ENCODE measurements at places on chromosomes 3 and 15. TPM values are rescaled to one million over a fixed set of nuclear protein-coding genes. Genes with fewer than 3 reads are reported as not detected.

- DNase-seq = peak; percentile 33
These were observed 262.7 kb upstream of the CTDSPL start for GRCh38 chr3:37598808-37599581.

GRCh38 chr3:194330579-194330978 is 20.5 kb downstream of the CPN2 start:
- no peak for DNase-seq

DNA sequence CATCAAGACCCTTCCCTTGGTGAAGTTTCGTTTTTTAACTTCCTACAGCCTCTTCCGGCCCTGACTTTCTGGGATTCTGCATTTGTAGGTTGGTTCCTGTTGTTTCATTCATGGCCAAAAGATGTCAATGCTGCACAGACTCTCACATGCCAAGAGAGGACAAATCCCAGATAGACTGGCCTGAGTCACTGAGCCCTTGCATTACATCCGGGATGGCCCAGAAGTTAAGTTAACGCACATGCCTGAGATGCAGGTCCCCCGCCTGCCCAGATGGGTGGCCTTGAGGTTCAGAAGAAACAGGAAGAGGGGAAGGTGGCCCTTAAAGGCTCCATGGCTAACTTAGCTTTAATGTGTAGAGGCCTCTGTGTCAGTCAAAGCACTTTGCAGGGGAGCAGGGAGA is 51.6 kb upstream of the SRGAP3 start:
- DNase-seq = no peak

- DNase-seq = no peak
These were observed 10.3 kb downstream of the CHD2 start for GRCh38 chr15:92910451-92910850.

GRCh38 chr3:52313774-52314188 is 2.3 kb upstream of the DNAH1 start:
- no peak for DNase-seq

- DNase-seq = no peak
These were observed 136.2 kb downstream of the RTP4 start for GRCh38 chr3:187504435-187504834.

- no peak for DNase-seq
These were observed 28.6 kb upstream of the MOBP start for GRCh38 chr3:39438880-39439279.

DNA sequence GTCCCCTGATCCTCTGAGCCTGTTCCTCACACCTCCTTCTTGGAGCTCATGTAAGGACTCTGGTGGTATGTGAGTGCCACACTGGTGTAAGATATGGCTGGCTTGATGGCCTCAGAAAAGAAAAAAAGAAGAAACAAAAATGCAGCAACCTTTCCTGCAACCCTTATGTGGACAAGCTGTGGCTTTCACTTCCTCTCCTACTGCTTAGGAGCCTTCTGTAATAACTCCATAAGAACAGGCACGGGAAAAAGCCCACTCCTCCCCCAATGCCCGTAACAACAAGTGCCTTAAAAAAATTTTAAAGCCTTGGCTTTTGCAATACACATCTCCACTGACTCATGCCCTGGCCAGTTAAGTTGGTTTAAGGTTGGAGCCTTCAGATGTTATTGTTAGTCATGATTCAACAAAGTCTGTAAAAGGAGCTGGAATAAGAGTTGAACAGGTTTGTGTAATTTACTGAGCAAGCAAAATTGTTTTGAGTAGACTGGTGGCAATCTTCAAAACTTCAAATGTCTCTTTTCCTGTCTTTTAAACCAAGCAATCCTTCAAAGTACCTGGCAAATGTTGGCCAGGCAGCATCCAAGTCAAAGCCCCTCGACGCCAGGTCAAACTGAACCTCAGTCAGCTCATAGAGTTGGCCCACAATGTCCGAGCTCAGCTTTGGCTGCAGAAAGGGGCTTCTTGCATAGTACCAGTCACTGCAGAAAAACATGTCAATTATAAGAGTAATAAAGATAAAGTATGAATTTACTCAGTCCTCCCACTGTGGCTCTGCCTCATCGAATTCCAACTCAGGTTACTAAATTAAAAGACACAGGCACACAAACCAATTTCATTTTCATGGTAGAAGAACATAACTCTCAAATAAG is 22.9 kb downstream of the FYCO1 start:
- no peak for DNase-seq

DNA sequence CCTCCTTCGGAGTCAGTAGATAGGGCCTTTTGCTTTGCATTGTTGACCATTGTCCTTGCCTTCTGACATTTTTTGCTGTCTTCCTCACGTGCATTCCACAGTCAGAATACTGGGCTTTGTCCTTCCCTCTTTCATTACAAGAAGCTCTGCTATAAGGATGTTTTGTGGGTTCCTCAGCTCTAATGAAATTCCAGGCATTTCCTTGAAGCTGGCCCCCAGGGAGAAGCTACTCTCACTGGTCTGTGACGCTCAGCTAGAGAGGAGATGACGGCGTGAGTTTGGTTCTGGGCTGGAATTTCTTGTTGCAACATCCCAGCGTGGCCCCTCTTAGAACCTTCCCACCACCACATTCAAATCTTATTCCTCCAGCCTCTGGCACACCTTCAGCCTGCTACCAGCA is 210.2 kb downstream of the TJP1 start:
- DNase-seq = no peak

DNA sequence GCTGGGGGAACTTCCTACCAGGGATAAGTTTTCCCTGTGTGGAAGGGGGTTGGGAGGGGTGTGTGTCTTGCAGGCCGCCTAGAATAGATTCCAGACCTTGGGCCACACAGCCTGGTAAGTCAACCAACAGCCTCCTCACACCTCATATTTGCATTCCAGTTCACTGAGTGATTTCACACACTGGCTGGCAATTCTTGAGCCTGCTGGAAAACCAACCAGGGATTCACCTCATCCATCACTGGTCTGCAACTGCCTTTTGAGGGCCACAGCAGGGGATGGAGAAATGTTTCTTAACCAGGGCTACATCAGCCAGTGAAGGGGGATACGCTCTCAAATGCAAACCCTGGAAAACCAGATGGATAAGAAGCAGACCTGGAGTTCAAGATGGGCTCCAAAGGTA is 2.0 kb downstream of the FSTL1 start:
- DNase-seq = no peak

DNA sequence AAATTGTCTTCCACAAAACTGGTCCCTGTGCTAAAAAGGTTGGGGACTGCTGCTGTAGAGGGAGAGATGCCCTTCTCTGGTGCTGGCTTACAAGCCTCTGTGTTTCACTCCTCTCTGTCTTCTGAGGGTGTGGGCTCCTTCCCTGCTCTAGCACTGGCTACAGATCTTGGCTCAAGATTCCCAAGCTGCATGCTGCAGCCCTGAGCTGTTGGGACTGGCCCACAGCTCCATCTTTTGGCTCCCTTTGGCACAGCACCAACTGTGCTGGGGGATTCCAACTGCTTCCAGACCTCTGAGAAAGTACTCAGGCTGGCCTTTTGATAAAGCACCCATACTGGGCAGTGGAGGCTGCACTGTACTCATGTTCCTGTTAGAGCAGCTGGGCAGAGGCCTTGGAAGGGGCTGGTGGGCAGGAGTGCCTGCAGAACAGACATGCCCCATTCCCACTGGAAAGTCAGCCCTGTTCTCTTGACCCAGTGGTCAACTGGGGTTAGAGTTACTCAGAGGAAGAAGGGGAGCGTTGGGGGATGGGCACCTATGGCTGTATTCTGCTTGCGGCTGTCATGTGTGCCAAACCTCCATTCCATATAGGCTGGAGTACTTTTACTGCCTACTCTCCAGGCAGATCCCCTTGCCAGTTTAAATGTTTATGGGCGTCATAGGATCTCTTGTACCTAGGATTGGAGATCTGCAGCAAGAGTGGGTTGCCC is 55.7 kb downstream of the GALK2 start:
- DNase-seq = no peak

- DNase-seq = no peak
These were observed 11.3 kb downstream of the PFN2 start for GRCh38 chr3:149959443-149959842.

GRCh38 chr3:87260270-87260669 is 16.1 kb downstream of the POU1F1 start:
- DNase-seq = no peak

DNA sequence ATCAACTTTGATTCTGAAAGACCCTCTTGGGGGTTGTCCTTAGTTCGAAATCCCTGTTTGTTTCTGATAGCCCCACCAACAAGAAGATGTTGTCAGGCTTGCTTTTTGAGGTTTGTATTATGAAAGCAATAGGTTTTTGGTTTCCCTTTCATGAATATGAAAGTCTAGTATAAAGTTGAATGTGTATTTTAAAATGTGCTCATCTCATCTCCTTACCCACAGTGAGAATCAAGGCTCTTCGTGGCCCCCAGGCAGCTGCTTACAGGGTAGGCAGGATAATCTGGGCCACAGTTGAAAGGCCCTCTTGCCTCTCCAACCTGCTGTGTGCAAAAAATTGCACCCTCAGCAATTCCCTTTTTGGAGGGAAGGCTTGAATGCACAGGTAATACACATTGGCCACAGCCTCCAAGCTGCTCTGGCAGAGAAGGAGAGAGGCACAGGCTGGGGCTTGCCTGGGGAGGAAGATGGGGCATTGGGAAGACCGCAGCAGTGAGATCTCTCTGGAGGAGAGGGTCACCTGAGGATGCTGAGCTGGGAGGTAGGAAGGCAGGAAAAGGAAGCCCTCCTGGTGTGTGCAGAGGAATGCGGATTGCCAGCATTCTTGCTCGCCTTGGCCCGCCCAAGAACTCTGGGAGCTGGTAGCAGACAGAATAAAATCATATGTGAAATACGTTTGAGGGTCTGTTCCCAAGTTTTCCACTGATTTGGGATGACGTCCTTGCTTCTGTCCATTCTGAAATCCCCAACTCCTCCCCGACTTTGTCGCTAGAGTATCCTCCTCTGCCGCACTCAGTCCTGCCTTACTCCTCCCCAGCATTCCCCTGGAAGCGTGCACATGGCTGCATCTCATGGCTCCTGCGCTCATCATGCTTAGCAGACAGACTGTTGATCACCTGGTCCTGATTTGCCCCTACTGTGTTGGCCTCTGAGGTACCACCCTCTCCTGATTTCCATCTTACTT is 196.4 kb downstream of the RPLP1 start:
- peak; percentile 46 for DNase-seq

GRCh38 chr15:67724691-67725375 is 100.5 kb upstream of the SKOR1 start:
- DNase-seq = no peak

DNA sequence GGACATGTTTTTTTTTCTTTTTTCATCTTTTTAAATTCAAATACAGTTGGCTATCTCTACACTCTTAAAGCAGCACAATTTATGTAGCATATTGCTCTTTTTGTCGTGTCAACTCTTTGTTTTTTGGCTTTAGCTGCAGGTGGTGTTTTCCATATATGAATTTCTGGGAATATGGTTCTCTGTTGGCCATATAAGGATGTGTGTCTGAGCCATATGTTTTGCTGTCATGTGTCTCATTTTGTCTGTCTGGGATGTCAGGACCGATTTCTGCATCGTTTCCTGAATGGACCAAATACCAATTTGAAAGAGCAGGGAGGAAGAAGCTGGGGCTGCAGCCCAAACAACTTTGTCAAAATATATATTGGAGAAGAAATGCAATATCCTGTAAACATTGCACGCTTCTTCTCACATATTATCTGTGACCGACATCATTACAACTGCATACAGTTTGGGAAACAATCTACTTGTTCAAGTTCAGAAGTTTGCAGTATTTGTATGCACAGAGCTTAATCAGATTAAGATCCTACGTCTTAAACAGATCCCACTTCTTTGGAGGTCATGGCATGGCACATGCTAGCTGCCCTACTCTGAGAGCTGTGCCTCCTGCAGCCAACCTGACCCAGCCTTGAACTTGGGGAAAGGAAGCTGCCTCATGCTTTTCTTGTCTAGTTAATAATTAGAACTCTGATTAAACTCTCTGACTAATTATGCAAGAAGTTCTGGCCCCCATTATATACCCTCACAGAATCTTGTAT is 4.0 kb upstream of the SATB1 start:
- DNase-seq = no peak

GRCh38 chr3:194937882-194938321 is 252.2 kb downstream of the FAM43A start:
- DNase-seq = no peak

GRCh38 chr3:3683261-3683660 is 116.0 kb upstream of the LRRN1 start:
- no peak for DNase-seq

DNA sequence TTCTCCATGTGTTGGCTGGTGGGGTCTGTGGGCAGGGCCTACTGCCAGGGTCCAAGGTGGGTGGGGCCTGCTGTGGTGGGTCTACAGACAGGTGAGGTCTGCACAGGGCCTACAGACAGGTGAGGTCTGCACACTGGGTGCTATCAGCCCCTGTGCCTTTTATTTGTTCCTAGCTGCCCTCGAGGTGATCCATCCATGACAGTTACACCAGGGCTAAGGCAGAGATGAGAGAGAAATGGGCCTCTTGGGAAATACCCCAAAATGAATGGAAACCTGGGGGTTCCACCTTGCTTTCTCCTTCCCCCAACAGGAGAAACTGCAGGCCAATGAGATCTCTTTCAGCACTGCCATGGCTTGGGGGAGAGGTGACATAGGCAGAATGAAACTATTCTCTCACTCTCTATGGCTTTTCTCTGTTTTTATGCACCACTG is 36.4 kb downstream of the CFAP100 start:
- DNase-seq = peak; percentile 52

DNA sequence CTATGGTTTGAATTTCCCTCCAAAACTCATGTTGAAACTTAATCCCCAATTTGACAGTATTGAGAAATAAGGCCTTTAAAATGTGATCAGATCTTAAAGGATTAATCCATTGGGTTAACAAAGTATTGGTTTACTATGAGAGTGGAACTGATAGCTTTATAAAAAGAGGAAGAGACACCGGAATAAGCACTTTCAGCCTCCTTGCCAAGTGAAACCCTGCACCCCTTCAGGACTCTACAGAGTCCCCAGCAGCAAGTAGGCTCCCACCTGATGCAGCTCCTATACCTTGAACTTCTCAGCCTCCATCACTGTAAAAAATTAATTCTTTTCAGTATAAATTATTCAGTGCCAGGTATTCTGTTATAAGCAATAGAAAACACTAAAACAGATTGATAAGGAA is 348.3 kb downstream of the CGGBP1 start:
- no peak for DNase-seq

DNA sequence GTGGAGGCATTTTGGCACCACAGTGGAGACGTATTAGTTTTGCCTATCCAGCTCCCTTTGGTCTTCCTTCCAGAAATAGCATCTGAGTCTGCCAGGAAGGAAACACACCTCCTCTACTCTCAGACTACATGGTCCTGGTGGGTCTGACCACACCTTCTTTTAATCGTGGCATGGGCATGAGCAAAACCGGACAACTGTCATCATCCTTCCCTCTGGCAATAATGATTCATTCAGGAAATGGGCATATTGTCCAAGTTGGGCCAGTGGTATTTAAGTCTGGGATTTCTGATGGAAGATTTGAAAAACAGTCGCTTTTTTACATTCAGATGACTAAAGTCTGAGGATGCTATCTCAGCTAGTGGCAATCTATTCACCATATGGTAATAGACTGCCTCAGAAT is 601.0 kb upstream of the ADAMTS9 start:
- no peak for DNase-seq

- DNase-seq = no peak
These were observed 775.6 kb downstream of the ROBO2 start for GRCh38 chr3:77815467-77815866.

The WNT5A gene
- total RNA-seq = 9.4 TPM

The ANKRD63 gene
- total RNA-seq = not detected

The STARD9 gene
- 6.3 TPM for total RNA-seq

The FBLN2 gene
- 76.4 TPM for total RNA-seq

The CP gene
- total RNA-seq = 11.0 TPM

The TMCO5A gene
- total RNA-seq = not detected

The TATDN2 gene
- total RNA-seq = 22.6 TPM

The TM4SF18 gene
- total RNA-seq = 4.9 TPM

The GOLGA8J gene
- total RNA-seq = not detected

The INAFM2 gene
- total RNA-seq = 6.8 TPM

The ZNF662 gene
- 16.8 TPM for total RNA-seq

The PCLAF gene
- total RNA-seq = 2.2 TPM

The INSYN1 gene
- total RNA-seq = 35.7 TPM

The AQP9 gene
- total RNA-seq = 31.4 TPM
